ENCODE measurements at places on chromosomes 11 and 22. TPM values are rescaled to one million over a fixed set of nuclear protein-coding genes. Genes with fewer than 3 reads are reported as not detected.

PLEKHB1 gene
- 64.3 TPM for total RNA-seq

SNX19 gene
- 61.1 TPM for total RNA-seq

MMP27 gene
- not detected for total RNA-seq

- no peaks in the 10 kb centered on the region for H3K36me3 ChIP-seq
- no peak for DNase-seq
- H3K4me3 ChIP-seq, result no peak overlapping the region
- H3K27ac ChIP-seq, result no peak overlapping the region
- H3K4me1 ChIP-seq, result no peaks in the 10 kb centered on the region
Measured at GRCh38 chr11:24734742-24735237, 237.9 kb downstream of the LUZP2 start.

- peaks cover 5% of the 10 kb centered on the region for H3K4me1 ChIP-seq
- no peak overlapping the region for H3K27ac ChIP-seq
- H3K36me3 ChIP-seq, result peaks cover 5% of the 10 kb centered on the region
- H3K4me3 ChIP-seq, result no peak overlapping the region
- H3K27me3 ChIP-seq, result peaks cover 34% of the 10 kb centered on the region
Measured at GRCh38 chr22:38087855-38088254, 3.9 kb upstream of the SLC16A8 start.

- H3K27me3 ChIP-seq, result no peaks in the 10 kb centered on the region
- H3K4me3 ChIP-seq, result no peak overlapping the region
- no peak for DNase-seq
- no peak overlapping the region for H3K27ac ChIP-seq
- H3K36me3 ChIP-seq, result peaks cover 39% of the 10 kb centered on the region
- H3K4me1 ChIP-seq, result no peaks in the 10 kb centered on the region
Measured at GRCh38 chr22:24323695-24324094, 53.1 kb downstream of the SPECC1L start.
